Activated B cell treated with CpG ODN at 0.5 μM for 24 hours (primary cell): ENCODE measurements at places on chromosomes 12 and 14.

- H3K27me3 ChIP-seq: no peaks in the 10 kb centered on the region
- no peak overlapping the region for H3K27ac ChIP-seq
- H3K4me1 ChIP-seq: peaks cover 53% of the 10 kb centered on the region
- DNase-seq: no peak
These were observed 241.6 kb downstream of the BCAT1 start for GRCh38 chr12:24707334-24707733.

DNA sequence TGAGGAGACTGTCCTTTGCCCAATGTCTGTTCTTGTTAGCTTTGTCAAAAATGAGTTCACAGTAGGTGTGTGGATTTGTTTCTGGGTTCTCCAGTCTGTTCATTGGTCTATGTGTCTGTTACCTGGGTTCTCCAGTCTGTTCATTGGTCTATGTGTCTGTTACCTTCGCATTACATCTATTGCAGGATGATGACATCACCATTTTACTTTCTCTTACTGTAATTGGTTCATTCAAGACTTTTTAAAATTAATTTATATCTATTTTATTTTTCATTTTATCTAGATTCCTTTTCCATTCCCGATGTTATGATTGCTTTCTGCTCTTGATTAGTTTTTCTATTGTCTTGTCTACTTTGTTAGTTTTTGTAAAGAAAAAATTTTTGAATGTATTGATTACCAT is 615.5 kb downstream of the SOX5 start:
- H3K36me3 ChIP-seq: no peaks in the 10 kb centered on the region
- H3K27ac ChIP-seq: no peak overlapping the region
- no peaks in the 10 kb centered on the region for H3K27me3 ChIP-seq

DNA sequence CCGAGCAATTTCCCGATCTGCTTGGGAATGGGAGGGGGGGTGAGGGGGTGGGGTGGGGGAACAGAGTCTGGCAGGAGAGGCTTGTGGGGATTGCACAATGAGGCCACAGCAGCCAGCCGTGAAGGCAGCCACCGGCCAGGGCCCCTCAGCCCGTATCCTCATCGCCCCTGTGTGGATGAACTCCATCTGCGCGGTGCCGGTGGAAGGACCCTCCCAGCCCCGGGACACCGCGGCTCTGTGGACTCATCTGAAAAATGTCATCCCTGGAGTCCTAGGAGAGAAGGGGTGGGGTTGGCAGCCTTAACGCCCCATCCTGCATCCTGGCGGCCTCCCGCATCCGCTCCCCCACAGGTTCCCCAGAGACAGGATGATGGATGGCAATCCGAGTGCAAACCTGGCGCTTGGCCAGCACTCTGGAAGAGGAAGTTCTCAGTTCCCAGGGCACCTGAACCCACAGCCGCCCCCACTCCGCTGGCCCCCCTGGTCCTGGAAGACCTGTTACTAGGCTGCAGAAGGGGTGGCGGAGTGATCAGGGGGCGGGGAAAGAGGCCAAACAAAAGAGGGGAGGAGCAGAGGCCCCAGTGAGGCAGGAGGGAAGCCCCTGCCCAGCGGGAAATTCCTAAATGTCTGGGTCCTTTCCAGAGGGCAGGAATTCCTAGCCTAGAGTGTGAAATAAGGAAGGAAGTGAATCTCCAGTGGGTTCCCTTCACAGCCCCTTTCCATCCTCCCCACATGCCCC is 1.2 kb upstream of the TNFAIP2 start:
- no peaks in the 10 kb centered on the region for H3K36me3 ChIP-seq
- no peak for DNase-seq
- H3K27ac ChIP-seq: no peak overlapping the region
- peak overlapping the region; percentile 2 for H3K4me3 ChIP-seq
- H3K27me3 ChIP-seq: peaks cover 24% of the 10 kb centered on the region
- H3K4me1 ChIP-seq: peaks cover 14% of the 10 kb centered on the region

DNA sequence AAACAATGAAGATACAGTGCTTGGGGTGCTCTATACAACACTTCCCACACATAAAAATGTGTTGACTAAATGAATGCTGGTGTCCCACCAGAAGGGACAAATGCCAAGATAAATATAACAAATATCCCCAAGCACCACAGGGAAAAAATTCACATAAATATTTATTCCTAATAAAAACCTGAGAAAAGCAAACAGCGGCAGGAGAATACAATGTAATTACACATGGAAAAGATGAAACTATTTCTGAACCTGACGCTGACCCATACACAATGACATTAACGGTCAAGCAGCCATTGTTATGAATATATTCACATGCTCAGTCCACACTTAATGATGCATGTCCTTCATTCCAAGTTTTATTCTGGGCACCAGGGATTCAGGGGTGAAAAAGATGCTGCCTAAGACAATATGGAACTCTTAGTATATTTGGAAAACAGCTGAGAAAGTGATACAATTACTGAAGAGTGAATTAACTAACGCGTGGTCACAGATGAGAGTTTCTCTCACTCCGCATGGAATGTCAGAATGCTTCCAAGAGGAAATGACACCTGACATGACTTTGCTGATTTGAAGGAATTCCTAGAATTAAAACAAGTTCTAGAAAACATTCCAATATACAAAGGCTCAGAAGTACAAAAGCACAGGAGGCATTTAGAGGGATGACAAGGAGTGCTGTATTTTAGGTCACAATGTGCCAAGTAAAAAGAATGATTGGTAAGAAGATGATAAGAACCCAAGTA is 27.9 kb upstream of the PTPRR start:
- H3K4me3 ChIP-seq: no peak overlapping the region
- no peak overlapping the region for H3K27ac ChIP-seq
- no peaks in the 10 kb centered on the region for H3K36me3 ChIP-seq

- no peaks in the 10 kb centered on the region for H3K27me3 ChIP-seq
- no peaks in the 10 kb centered on the region for H3K4me1 ChIP-seq
- no peak for DNase-seq
- H3K4me3 ChIP-seq: no peak overlapping the region
- no peaks in the 10 kb centered on the region for H3K36me3 ChIP-seq
These were observed 175.8 kb downstream of the CALM1 start for GRCh38 chr14:90572441-90573150.

DNA sequence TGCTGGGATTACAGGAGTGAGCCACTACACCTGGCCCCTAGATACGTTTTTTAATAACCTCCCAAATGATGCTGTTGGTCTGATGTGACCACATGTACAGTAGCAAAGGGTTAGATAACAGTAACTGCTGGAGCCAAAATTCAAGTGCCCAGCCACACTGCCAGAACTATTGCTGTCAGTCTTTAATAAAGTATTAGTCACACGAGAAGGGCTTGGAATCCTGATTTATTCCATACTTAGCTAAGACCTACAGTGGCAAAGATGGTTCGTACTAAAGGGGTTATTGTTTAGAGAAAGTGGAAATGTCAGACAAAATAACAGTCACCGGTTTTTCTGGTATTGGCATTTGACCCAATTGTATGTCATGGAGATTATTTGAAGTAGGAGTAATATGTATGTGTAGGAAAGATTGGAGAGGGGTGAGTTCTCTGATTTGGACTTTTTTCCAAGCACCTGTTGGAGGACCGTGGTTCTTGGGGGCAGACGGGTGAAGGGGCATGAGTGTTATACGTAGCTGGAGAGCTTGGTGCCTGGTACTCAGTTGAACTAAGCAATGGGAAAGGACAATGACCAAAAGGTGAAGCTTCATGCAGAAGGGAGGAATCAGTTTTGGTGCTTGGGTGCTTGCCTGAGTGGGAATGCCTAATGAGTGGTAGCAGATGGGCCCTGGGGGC is 9.7 kb downstream of the TUBA1C start:
- peaks cover 40% of the 10 kb centered on the region for H3K36me3 ChIP-seq
- H3K4me1 ChIP-seq: no peaks in the 10 kb centered on the region
- no peak overlapping the region for H3K4me3 ChIP-seq
- H3K27ac ChIP-seq: no peak overlapping the region
- no peak for DNase-seq

- no peak overlapping the region for H3K27ac ChIP-seq
These were observed 252.4 kb upstream of the EGLN3 start for GRCh38 chr14:34203251-34203722.

- no peak overlapping the region for H3K4me3 ChIP-seq
- H3K4me1 ChIP-seq: no peaks in the 10 kb centered on the region
- no peak overlapping the region for H3K27ac ChIP-seq
These were observed 11.5 kb downstream of the MUCL1 start for GRCh38 chr12:54865683-54866324.

DNA sequence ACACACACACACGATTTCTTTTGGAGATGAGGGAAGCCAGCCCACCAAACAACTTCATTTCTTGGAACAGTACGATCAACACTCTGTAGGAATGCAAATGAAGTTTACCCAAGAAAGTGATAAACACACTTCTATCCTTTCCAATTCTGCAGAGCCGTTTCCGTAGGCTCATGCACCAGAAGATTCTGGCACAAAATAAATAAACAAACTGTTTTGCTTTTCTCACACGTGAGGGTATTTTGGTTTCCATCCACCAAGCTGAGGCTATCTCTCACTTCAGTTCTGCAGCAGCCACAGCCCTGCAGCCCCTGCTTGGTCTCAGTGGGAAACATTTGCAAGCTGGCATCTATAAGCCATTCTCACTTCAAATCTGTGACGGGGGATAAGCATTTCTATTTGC is 15.3 kb upstream of the TSPAN11 start:
- no peaks in the 10 kb centered on the region for H3K4me1 ChIP-seq
- no peak for DNase-seq
- no peaks in the 10 kb centered on the region for H3K36me3 ChIP-seq

DNA sequence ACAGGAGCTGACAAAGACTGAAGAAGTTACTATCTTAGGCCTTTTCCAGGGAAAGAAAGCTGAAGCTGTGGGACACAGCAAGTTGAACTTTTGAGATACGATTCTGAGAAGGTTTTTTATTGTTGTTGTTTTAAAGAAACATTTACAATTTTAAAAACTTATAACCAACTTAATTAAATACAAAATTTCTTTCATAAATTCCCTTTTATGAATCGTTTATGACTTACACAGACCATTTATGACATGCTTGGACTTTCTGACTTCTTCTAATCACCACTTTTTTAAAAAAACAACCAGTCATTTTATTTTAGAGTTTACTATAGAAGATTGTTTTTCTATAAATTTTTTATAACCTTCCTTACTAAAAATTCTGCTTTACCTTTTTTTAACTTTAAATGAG is 68.7 kb downstream of the DHRS2 start:
- peaks cover 3% of the 10 kb centered on the region for H3K27me3 ChIP-seq
- DNase-seq: no peak
- no peaks in the 10 kb centered on the region for H3K36me3 ChIP-seq

GRCh38 chr14:105929327-105930081 is 403.1 kb downstream of the TMEM121 start:
- H3K27me3 ChIP-seq: no peaks in the 10 kb centered on the region
- H3K36me3 ChIP-seq: peaks cover 7% of the 10 kb centered on the region
- peak overlapping the region; percentile 59 for H3K27ac ChIP-seq
- H3K4me3 ChIP-seq: no peak overlapping the region
- no peak for DNase-seq

- peaks cover 14% of the 10 kb centered on the region for H3K4me1 ChIP-seq
- peak overlapping the region; percentile 41 for H3K27ac ChIP-seq
- no peaks in the 10 kb centered on the region for H3K36me3 ChIP-seq
These were observed 1.1 kb upstream of the GNB3 start for GRCh38 chr12:6839482-6840201.

- no peak for DNase-seq
- H3K27me3 ChIP-seq: no peaks in the 10 kb centered on the region
- H3K36me3 ChIP-seq: peaks cover 67% of the 10 kb centered on the region
These were observed 38.7 kb downstream of the SETD3 start for GRCh38 chr14:99441918-99442317.

DNA sequence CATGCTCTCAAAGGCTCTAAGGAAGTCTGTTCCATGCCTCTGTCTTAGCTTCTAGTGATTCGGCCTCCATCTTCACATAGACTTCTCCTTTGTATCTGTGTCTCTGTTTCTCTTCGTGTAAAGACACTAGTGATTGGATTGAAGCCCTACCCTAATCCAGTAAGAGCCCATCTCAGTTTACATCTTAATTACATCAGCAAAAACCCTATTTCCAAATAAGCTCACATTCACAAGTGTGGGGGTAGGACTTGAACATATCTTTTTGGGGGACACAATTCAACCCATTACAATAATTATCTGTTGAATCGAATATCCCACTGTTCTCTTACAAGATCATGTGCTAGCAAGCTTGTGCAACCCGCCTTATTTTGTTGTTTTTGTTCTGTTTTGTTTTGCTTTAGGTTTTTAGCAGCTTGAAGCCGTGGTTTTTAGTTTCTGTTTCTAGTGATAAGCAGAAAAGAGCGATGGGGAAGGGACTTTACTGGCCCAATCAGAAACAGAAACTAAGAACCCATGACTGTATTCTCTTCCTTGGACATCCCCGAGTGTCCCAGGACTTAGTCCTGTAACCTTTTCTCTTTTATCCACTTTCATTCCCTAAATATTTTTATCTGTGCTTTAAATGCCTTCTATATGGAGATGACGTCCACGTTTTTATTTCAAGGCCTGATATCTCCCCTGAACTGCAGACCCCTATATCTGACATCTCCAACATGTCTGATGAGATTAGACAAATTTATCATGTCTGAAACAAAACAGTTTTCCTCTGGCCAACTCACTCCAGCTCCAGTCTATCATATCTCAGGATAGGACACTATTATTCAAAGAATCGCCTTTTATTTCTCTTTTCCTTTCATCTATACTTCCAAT is 353.0 kb downstream of the CCDC91 start:
- no peaks in the 10 kb centered on the region for H3K27me3 ChIP-seq
- no peak overlapping the region for H3K27ac ChIP-seq
- H3K36me3 ChIP-seq: peaks cover 4% of the 10 kb centered on the region
- H3K4me1 ChIP-seq: no peaks in the 10 kb centered on the region

DNA sequence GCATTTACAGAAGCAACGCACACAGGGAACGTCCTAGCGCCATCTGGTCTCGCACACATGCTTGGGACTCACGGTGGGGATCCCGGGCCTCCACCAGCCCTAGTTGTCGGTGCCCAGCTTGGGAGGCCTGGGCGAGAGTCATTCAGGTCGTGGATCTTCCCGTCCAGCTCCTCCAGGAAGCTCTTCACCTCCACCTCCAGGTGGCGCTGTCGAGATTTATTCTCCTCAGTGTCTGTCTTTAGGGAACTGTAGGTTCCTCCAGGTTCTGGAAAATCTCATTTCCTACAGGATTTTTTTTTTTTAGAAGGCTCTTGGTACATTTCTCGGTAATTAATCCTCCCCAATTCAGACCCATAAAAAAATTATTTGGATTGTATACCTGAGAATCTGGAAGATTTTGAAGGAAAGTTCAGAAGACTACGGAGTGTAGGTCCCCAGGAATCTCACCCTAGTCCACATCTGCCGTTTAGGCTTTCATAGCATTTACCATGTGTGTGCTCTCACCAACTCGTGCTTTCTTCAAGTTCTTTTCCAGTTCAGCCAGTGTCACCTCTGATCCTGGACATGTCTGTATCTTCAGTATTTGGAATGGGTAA is 910.0 kb downstream of the TMEM121 start:
- DNase-seq: peak; percentile 44
- no peak overlapping the region for H3K27ac ChIP-seq
- H3K4me1 ChIP-seq: no peaks in the 10 kb centered on the region
- no peaks in the 10 kb centered on the region for H3K36me3 ChIP-seq
- H3K27me3 ChIP-seq: peaks cover 21% of the 10 kb centered on the region
